ENCODE measurements at places on chromosomes 16 and 17. TPM values are rescaled to one million over a fixed set of nuclear protein-coding genes. Genes with fewer than 3 reads are reported as not detected.

GRCh38 chr16:754656-755055, 5.9 kb upstream of the MSLN start:
- no peak for DNase-seq
- peaks cover 12% of the 10 kb centered on the region for H3K27me3 ChIP-seq
- no peaks in the 10 kb centered on the region for H3K4me1 ChIP-seq
- H3K36me3 ChIP-seq, result no peaks in the 10 kb centered on the region
- no peak overlapping the region for H3K27ac ChIP-seq

GRCh38 chr17:13135506-13135905, 117.7 kb upstream of the ELAC2 start:
- no peak for DNase-seq
- no peaks in the 10 kb centered on the region for H3K27me3 ChIP-seq
- H3K4me1 ChIP-seq, result no peaks in the 10 kb centered on the region
- H3K4me3 ChIP-seq, result no peak overlapping the region
- H3K36me3 ChIP-seq, result no peaks in the 10 kb centered on the region

- no peaks in the 10 kb centered on the region for H3K36me3 ChIP-seq
- H3K4me3 ChIP-seq, result no peak overlapping the region
- DNase-seq, result no peak
- no peak overlapping the region for H3K27ac ChIP-seq
- peaks cover 4% of the 10 kb centered on the region for H3K27me3 ChIP-seq
These were observed 119.4 kb downstream of the MGAT5B start for GRCh38 chr17:76987486-76988093.

GRCh38 chr17:35543856-35544255, 6.4 kb upstream of the SLFN12L start:
- no peak overlapping the region for H3K4me3 ChIP-seq
- peaks cover 8% of the 10 kb centered on the region for H3K4me1 ChIP-seq
- no peaks in the 10 kb centered on the region for H3K36me3 ChIP-seq
- no peak overlapping the region for H3K27ac ChIP-seq
- DNase-seq, result no peak

- no peak overlapping the region for H3K4me3 ChIP-seq
- no peak for DNase-seq
- no peaks in the 10 kb centered on the region for H3K4me1 ChIP-seq
These were observed 148.2 kb downstream of the CPPED1 start for GRCh38 chr16:12655537-12655936.

DNA sequence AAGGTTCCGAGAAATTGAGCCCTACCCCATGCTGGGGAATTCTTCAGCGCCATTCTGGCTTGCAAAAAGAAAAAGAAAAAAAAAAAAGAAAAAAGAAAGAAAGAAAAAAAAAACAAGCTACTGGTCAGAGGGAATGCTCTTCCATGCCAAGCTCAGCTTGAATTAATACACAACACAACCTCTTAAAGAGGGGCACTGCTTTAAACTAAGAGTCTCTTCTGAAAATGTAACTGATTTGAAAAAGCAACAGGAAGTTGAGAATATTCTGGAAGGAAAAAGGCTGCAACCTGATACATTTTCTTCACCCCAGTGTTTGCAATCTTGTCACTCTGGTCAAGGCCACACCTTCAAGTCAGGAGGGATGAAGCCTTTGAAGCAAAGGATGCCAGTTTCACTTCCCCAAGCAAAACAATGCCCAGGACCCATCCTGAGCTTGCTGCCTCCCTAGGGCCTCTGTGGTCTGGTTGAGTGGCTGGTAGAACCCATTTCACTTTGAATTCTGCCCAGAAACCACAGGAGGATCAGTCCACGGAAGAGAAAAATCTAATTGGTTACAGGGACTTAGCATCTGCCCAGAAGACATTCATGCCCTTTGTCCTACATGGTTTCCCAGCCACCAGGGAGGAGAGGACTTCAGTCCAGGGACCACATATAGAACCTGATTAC, 389.7 kb downstream of the SOX9 start:
- no peak overlapping the region for H3K4me3 ChIP-seq
- no peak for DNase-seq
- no peaks in the 10 kb centered on the region for H3K27me3 ChIP-seq
- H3K36me3 ChIP-seq, result no peaks in the 10 kb centered on the region
- H3K27ac ChIP-seq, result no peak overlapping the region

DNA sequence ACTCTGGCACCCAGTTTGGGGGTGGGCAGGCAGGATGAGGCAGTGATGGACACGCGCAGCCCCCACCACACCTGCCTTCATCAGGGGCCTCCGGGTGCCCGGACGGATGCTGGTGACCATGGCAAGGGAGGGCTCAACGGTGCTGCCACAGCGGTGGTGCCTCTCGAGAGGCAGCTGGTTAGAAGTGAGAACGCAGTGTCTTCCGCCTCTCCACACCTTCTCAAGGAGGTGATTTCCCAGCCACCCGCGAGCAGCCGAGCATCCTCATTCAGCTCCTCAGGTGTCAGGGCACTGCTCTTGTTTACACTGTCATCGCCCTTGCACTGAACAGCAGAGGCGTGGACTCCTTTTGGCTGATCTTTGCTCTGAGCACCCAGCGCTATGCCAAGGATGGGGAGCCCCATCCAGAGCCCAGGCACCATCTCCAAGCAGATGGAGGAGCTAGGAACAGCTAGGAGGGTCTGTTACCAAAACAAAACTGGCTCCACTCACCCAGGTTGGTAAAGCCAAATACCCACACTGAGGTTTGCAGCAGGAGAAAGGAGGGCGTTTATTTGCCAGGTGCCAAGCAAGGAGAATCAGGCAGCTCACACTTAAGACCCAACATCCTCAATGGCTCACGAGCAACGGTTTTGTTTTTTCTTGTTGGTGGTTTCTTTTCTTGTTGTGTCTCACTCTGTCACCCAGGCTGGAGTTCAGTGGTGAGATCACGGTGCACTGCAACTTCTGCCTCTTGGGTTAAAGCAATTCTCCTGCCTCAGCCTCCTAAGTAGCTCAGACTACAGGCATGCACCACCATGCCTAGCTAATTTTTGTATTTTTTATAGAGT, 174.3 kb upstream of the TNRC6C start:
- no peak overlapping the region for H3K4me3 ChIP-seq
- H3K36me3 ChIP-seq, result no peaks in the 10 kb centered on the region
- DNase-seq, result no peak
- peaks cover 10% of the 10 kb centered on the region for H3K4me1 ChIP-seq

- no peak overlapping the region for H3K27ac ChIP-seq
- H3K36me3 ChIP-seq, result no peaks in the 10 kb centered on the region
- no peak for DNase-seq
- no peaks in the 10 kb centered on the region for H3K27me3 ChIP-seq
- no peaks in the 10 kb centered on the region for H3K4me1 ChIP-seq
These were observed 21.7 kb downstream of the FOXN1 start for GRCh38 chr17:28527859-28528258.

- no peaks in the 10 kb centered on the region for H3K27me3 ChIP-seq
- no peak overlapping the region for H3K4me3 ChIP-seq
- H3K36me3 ChIP-seq, result peaks cover 21% of the 10 kb centered on the region
- no peaks in the 10 kb centered on the region for H3K4me1 ChIP-seq
These were observed 23.3 kb downstream of the ZC3H18 start for GRCh38 chr16:88593489-88593888.

DNA sequence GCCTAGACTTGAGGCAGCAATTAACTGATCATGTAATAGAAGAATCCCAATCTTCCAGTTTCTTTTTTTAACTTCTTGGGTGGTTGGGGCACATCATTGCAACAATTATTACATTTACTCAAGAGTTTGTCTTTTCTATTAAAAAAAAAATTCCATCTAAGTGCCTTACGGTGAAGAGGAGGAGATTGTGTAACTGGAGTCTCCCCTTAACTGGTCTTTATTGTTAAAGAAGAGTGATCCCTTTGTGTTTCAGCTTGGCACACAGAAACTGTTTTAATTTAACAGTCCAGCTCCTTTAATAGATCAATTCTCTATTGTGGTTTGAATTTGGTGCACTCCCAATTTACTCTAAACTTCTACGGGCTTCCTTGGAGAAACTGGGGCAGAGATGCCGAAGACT, 75.2 kb downstream of the FTO start:
- no peak overlapping the region for H3K27ac ChIP-seq
- H3K27me3 ChIP-seq, result no peaks in the 10 kb centered on the region
- no peaks in the 10 kb centered on the region for H3K36me3 ChIP-seq
- no peak overlapping the region for H3K4me3 ChIP-seq
- H3K4me1 ChIP-seq, result peaks cover 29% of the 10 kb centered on the region

GRCh38 chr16:50528820-50529219, 19.4 kb upstream of the NKD1 start:
- H3K27me3 ChIP-seq, result no peaks in the 10 kb centered on the region
- H3K4me3 ChIP-seq, result no peak overlapping the region
- no peaks in the 10 kb centered on the region for H3K4me1 ChIP-seq
- H3K36me3 ChIP-seq, result no peaks in the 10 kb centered on the region
- DNase-seq, result no peak
- H3K27ac ChIP-seq, result no peak overlapping the region

DNA sequence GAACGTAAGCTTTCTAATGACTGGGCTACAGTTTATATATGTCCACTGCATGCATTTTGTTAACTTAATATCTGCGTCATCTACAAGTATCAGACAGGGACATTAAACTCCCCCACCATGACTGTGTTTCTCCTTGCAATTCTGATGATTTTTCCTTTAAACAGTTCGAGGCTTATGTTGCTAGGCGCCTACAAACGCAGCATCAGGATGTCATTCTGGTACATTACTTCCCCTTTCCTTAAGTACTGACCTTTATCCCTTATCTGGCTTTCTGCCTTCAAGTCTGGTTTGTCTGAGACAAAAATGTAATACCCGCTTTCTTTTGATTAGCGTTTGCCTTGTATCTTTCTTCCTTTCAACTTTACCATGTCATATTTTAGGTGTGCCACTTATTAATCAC, 362.4 kb downstream of the SLC39A11 start:
- H3K4me3 ChIP-seq, result no peak overlapping the region
- no peaks in the 10 kb centered on the region for H3K36me3 ChIP-seq
- no peak overlapping the region for H3K27ac ChIP-seq
- DNase-seq, result no peak
- H3K4me1 ChIP-seq, result no peaks in the 10 kb centered on the region

- no peak for DNase-seq
- peak overlapping the region; percentile 56 for H3K27ac ChIP-seq
- H3K4me3 ChIP-seq, result no peak overlapping the region
- H3K36me3 ChIP-seq, result no peaks in the 10 kb centered on the region
These were observed 19.9 kb downstream of the KDM8 start for GRCh38 chr16:27223226-27223610.

GRCh38 chr17:27571563-27572352, 59.2 kb upstream of the LGALS9 start:
- H3K36me3 ChIP-seq, result no peaks in the 10 kb centered on the region
- peaks cover 81% of the 10 kb centered on the region for H3K4me1 ChIP-seq
- H3K4me3 ChIP-seq, result no peak overlapping the region
- no peaks in the 10 kb centered on the region for H3K27me3 ChIP-seq
- peak overlapping the region; percentile 99 for H3K27ac ChIP-seq
- DNase-seq, result peak; percentile 85

- DNase-seq, result no peak
- no peaks in the 10 kb centered on the region for H3K4me1 ChIP-seq
- H3K27ac ChIP-seq, result no peak overlapping the region
- H3K27me3 ChIP-seq, result no peaks in the 10 kb centered on the region
These were observed 94.0 kb upstream of the WSB1 start for GRCh38 chr17:27199948-27200347.

GRCh38 chr16:27819881-27820610, 243.5 kb downstream of the GSG1L start:
- no peaks in the 10 kb centered on the region for H3K4me1 ChIP-seq
- no peaks in the 10 kb centered on the region for H3K27me3 ChIP-seq
- DNase-seq, result no peak

DNA sequence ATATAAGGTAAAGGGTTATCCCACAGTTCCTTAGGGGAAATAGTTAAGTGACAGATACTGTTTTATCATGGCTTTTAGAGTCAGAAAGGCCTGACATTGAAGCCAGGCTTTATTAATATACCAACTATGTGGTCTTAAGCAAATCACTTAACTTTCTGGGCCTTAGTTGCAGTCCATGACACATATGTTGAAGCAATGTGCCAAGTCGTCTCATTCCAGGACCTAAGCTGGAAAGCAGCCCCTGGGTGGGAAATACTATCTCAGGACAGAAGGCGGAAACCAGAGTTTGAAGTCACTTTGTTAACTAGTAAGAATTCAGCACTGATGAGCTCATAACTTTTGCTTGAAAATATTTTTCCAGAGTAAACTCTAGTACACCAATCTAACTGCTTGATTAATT, 80.0 kb downstream of the USP32 start:
- no peaks in the 10 kb centered on the region for H3K36me3 ChIP-seq
- DNase-seq, result no peak
- H3K4me3 ChIP-seq, result no peak overlapping the region
- H3K4me1 ChIP-seq, result peaks cover 19% of the 10 kb centered on the region
- H3K27me3 ChIP-seq, result no peaks in the 10 kb centered on the region
- H3K27ac ChIP-seq, result no peak overlapping the region

- no peak overlapping the region for H3K27ac ChIP-seq
- H3K27me3 ChIP-seq, result no peaks in the 10 kb centered on the region
- H3K4me3 ChIP-seq, result no peak overlapping the region
- no peaks in the 10 kb centered on the region for H3K36me3 ChIP-seq
- H3K4me1 ChIP-seq, result no peaks in the 10 kb centered on the region
These were observed 44.7 kb downstream of the CDH1 start for GRCh38 chr16:68781784-68782183.

- H3K27ac ChIP-seq, result no peak overlapping the region
- no peak for DNase-seq
- H3K4me3 ChIP-seq, result no peak overlapping the region
- peaks cover 8% of the 10 kb centered on the region for H3K4me1 ChIP-seq
- no peaks in the 10 kb centered on the region for H3K36me3 ChIP-seq
These were observed 470 bp upstream of the GGT6 start for GRCh38 chr17:4560837-4561256.

Gene SLC13A2
- not detected for total RNA-seq

Gene SBK1
- total RNA-seq, result 3.9 TPM

Gene CDYL2
- 1.9 TPM for total RNA-seq

Gene SDR42E1
- not detected for total RNA-seq

Gene MMP15
- 6.3 TPM for total RNA-seq

Gene MYH8
- total RNA-seq, result 0.34 TPM

Gene CCL18
- total RNA-seq, result 0.71 TPM

Gene FBXO39
- not detected for total RNA-seq

Gene C16orf96
- total RNA-seq, result not detected

Gene SLC6A2
- total RNA-seq, result not detected

Gene CACNG1
- 120 TPM for total RNA-seq

Gene KCNJ12
- 35.7 TPM for total RNA-seq

Gene TPSAB1
- total RNA-seq, result 3.3 TPM

Gene HOXB4
- 0.46 TPM for total RNA-seq

Gene ZNF785
- total RNA-seq, result 1.2 TPM

All from gastrocnemius medialis (tissue), 4 donors.